ENCODE measurements at places on chromosomes 12 and 14.

DNA sequence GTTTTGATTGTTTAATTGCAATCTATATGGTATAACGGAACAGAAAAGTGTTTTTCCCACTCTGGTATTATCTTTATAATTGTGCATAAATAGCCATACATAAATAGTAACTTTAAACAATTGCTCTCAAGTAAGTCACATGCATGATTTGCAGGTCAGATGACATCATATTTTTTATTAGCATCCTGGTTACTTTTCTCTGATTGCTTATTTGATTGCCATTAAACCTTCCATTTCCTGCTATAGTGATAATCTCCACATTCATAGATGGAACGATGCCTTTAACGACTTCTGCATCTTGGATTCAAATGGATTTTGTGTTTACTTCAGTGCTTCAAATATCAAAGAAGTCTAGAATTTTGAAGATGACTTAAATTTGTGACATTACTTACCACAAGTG, 3.5 kb upstream of the KLRK1 start:
- no peak for DNase-seq

DNA sequence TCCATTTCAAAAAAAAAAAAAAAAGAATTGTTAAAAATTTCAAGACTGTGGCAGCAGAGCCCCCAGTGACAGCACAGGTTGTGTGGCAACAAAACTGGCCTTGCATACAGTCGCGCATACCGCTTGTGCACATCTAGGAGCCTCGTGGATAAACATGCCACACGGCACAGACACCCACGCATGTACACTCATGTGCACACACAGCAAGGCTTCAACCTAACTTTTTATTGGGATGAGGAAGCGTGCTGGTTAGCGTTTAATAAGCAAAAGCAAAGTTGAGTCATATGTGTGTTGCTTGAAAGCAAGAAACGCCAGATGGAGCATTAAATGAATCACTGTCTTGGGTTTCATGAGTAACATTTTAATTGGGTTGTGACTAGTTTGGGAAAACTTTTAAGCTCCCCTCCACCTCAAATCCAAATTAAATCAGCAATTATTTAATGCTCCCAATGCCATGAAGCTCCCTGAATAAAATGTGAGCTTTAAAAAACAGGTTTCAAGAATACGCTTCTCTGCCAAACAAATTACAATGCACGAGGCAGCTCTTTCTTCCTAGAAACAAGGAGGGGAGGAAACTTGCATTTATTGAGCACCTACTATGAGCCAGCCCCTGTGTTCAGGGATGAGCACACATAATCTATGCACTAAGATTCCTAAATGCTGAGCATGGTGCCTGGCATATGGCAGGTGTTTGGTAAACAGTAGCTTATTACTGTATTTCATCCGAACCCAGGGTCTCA, 35.7 kb upstream of the EML1 start:
- no peak for DNase-seq

DNA sequence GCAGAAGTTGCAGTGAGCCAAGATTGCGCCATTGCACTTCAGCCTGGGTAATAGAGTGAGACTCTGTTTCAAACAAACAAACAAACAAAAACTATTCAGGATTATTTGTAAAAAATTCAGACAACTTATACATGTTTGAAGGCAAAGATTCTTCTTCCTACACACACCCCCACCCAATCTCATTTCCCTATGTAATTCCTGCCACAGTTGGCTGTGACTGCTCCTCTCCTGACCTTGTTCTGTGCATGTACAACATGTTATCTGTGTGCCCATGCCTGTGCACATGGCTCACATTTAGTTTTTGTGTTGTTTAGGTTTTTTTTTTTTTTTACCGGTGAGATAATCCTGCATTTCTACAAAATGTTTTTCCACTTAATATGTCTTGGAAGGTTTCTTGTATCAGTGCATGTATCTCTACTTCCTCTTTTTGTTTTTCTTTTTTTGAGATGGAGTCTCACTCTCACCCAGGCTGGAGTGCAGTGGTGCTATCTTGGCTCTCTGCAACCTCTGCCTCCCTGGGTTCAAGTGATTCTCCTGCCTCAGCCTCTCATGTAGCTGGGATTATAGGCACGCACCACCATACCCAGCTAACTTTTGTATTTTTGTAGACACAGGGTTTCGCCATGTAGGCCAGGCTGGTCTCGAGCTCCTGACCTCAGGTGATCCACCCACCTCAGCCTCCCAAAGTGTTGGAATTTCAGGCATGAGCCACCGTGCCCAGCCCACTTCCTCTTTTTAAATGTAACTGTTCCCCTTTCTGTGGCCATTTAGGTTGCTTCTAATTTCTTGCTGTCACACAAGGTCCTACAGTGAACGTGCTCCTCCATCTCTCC, 8.7 kb downstream of the CFAP251 start:
- DNase-seq = no peak

DNA sequence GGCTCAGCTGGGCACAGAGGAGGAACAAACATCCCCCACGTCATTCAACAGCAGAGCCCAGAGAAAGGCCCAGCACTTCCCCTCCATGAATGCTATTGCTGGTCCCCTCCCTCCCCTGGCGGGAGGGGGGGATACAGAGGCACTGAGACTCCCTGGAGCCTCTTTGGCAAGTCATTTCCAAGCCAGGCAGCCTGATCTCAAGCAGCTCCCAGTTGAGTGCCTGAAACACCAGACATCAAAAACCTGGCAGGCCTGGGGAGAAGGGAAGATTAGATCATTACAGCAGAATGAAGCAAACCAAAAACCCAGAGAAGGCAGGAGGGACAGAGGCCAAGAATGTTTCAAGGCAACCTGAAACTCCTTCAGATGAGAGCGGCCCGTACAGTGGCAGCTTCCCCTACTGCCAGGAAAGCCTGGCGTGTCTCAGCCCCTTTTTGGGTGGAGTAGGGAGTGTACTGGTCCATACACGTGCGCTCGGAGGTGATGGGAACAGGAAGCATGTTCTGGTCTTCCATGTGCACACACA, 92.1 kb downstream of the LRRC74A start:
- no peak for DNase-seq

- DNase-seq = no peak
These were observed 1.8 kb downstream of the PRORP start for GRCh38 chr14:35124127-35124526.

DNA sequence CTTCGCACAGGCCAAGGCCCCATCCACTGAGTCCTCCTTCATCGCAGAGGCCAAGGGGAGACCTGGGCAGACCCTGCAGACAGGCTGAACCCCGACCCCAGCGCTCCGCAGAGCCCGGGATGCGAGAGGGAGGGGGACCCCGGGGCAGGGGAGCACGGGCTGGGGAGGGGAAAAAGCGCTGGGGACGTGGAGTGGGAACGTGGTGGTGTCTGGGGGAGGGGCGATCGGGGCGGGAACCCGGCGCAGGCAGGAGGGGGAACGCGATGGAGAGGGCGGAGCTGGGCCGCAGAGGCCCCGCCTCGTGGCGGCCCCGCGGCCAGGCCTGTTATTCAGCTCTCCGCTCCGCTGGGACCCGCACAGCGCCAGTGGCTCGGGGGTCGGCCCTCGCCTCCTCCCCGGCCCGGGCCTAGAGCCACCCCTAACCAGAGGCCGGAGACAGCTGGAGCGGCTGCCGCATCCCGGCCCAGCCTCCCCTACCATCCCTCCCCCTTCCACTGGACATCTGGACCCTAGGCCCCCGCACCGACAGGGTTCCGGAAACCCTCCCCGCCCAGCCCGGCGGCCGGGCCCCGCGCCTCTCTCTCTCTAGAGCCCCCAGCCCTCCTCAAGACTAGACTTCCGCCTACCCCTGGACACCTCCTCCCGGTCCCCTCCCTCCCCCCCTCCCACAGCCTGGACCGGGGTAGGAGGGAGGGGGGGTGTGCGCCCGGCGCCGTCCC, at the start of gene ARHGEF25:
Gene ARHGEF25 (plus strand): TSS at position 328 of the 719 bp plus-strand sequence. CDS start 460 bp downstream, outside the sequence.
- no peak for DNase-seq

- no peak for DNase-seq
These were observed 7.2 kb upstream of the FNTB start for GRCh38 chr14:64979336-64980074.

- DNase-seq = no peak
These were observed 31.4 kb downstream of the GALNT16 start for GRCh38 chr14:69291396-69291795.

DNA sequence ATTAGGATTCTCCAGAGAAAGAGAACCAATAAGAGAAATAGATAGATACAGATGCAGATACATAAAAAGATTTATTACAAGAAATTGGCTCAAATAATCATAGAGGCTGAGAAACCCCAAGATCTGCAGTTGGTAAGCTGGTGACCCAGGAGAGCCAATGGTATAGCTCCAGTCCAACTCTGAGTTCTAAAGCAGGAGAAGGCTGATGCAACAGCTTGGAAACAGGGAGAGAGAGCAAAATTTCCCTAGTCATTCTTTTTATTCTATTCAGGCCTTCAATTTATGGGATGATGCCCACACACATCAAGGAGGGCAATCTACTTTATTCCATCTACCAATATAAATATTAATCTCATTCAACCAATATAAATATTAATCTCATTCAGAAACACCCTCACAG, 218.2 kb downstream of the PRKD1 start:
- DNase-seq = no peak

DNA sequence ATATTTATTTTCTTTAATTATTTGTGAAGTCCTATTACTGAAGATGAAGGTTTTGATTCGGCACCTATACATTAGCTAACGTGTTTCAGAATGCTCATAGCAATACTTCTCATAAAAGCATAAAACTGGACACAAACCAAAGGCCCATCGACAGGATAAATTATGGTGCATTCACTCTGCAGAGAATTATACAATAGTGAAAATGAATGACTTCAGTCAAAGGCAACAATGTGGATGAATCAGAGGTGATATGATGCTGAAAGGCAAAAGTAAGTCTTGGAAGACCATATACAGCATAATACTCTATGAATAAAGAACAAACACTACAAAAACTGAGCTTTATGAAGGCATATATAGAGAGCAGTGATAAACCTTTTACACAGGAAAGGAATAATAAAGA, 156.6 kb upstream of the EGLN3 start:
- DNase-seq = no peak

DNA sequence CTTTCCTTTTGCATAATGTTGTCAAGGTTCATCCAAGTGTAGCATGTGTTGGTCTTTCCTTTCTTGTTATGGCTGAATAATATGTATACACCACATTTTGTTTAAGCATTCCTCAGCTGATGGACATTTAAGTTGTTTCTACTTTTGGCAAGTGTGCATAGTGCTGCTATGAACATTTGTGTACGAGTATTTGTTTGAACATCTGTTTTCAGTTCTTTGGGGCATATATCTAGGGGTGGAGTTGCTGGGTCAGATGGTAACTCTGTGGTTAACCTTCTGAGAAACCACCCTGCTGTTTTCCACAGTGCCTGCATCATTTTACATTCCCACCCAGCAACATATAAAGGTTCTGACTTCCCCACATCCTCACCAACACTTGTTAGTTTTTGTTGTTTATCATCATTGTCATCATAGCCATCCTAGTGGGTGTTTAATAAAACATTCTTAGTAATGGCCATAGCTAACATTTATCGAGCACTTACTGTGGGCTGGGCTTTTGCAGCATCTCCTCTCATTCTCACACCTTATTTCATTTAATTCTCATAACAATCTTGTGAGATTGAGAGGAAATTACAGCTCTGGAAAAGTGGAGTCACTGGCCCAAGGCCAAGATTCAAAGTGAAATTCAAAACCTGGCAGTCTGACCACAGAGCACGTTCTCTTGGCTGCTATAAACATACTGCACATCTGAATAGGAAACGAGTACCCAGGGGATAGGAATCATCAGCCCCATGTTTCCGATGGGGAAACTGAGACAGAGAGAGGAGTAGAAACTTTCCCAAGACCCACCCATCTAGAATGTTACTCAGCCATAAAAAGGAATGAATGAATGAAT, 193.6 kb downstream of the KSR2 start:
- no peak for DNase-seq

GRCh38 chr14:25887251-25887878, 710.5 kb downstream of the NOVA1 start:
- no peak for DNase-seq

DNA sequence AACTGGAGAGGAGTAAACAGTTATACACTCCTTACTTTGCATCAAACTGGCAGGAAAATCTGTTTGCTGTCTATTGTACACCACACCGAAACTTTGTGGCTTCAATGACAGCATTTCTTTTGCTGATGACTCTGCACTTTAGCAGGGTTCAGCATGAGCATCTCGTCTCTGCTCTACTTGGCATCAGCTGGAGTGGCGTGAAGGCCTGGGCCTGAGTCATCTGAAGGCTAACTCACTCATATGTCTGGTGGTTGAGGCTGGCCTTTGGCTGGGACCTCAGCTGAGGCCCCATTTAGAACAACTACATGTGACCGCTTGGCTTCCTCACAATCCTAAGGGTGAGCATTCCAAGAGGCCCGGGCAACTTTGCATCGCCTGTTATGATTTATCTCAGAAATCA, 28.7 kb upstream of the REP15 start:
- no peak for DNase-seq

GRCh38 chr14:89503431-89503996, 86.5 kb upstream of the FOXN3 start:
- DNase-seq = no peak

- DNase-seq = no peak
These were observed 1.0 kb upstream of the KRAS start for GRCh38 chr12:25251769-25252168.

DNA sequence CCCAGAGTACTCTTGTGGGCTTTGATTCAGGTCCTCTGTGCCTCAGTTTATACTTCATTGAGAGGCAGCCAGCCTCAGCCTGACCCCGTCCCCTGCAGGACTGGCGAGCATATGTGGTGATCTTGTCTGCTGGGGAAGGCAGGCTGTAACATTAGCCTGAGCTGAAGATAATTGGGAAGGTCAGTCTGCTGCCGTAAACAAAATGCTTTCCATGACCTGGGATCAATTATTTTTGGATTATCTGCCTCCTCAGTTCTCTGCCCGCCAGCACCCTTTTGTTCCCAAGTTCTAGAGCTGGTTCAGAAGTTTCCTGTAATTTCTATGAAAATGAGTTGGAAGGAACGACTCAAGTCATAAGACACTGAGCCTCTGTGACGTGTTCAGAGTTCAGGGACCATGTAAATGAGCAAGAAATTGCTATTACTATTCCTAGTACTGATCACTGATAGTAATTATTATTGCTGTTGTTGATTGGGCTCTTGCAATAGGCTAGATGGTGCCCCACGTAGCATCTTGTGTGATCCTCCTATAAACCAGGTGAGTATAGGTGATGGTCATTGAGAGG, 4.5 kb downstream of the ORAI1 start:
- no peak for DNase-seq

- DNase-seq = no peak
These were observed 9.6 kb downstream of the FLRT2 start for GRCh38 chr14:85539510-85539909.

DNA sequence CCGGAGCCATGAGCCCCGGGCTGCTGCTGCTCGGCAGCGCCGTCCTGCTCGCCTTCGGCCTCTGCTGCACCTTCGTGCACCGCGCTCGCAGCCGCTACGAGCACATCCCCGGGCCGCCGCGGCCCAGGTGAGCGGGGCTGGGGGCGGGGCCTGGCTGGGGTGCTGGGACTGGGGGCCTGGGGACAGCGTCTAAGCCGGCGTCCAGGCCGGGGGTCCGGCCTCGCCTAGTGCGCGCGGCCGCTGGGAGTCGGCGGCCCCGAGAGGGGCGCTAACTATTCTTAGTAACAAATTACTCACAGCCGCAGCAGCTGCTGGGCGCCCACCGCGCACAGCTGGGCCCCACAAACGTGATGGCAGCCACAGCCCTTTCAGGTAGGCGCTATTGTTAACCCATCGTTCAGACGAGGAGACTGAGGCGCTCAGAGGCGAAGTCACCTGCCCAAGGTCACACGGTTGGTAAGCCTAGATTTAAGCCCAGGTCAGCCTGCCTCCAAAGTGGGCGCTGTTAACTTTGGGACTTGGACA, 374 bp downstream of the CYP46A1 start:
- DNase-seq = no peak

Data from activated CD4-positive, CD25-positive, alpha-beta regulatory T cell treated with anti-CD3 and anti-CD28 coated beads, Interleukin-2, amount 50 U/mL, for 16 hours (primary cell).